SW 1271 (cell line): ENCODE measurements at places on chromosomes 7 and 10.

DNA sequence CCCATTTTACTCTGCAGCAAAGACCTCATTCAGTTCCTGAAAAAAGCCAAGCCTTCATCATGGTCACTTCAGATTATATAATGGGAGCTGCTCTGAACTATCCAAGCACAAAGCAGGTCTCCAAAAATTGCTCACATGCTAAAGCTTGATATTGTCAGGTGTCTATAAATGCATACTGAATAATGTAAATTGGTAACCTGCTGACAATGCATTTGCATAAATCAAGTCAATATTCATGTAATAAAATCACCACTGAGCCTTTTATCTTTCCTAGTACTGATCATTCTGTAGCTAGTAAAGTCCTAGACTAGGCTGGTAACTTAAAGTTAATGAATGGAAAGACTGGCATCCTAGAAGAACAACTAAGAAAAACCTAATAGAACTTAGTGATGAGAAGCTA is 188.3 kb downstream of the IMMP2L start:
- no peak for DNase-seq

GRCh38 chr10:57222129-57222528 is 861.1 kb upstream of the ZWINT start:
- no peak for DNase-seq

- DNase-seq = no peak
Observed at GRCh38 chr7:41816111-41816510, 113.2 kb upstream of the INHBA start.

GRCh38 chr10:55509168-55509567 is 708.1 kb upstream of the PCDH15 start:
- no peak for DNase-seq

- DNase-seq = no peak
Observed at GRCh38 chr10:22704471-22704911, 9.9 kb downstream of the PIP4K2A start.

- peak; percentile 31 for DNase-seq
Observed at GRCh38 chr7:158407581-158408317, 179.9 kb downstream of the PTPRN2 start.

- DNase-seq = no peak
Observed at GRCh38 chr10:33087922-33088321, 129.9 kb upstream of the ITGB1 start.

- no peak for DNase-seq
Observed at GRCh38 chr7:231858-232246, 39.5 kb downstream of the FAM20C start.

GRCh38 chr7:19869979-19870378 is 96.6 kb upstream of the TMEM196 start:
- DNase-seq = no peak
